ENCODE measurements at places on chromosomes 4 and X. TPM values are rescaled to one million over a fixed set of nuclear protein-coding genes. Genes with fewer than 3 reads are reported as not detected.
A peak's percentile ranks its signal among the peaks of the same experiment; 100 is the strongest.

Gene PNMA5
- total RNA-seq = 0.06 TPM

Gene LEF1
- 1.3 TPM for total RNA-seq

Gene ANOS1
- total RNA-seq = 5.9 TPM

Gene USP27X
- total RNA-seq = 1.6 TPM

Gene NR0B1
- not detected for total RNA-seq

Gene KIT
- total RNA-seq = 3.4 TPM

Gene LCORL
- 8.1 TPM for total RNA-seq

Gene OTC
- total RNA-seq = 0.58 TPM

Gene MAGEA12
- not detected for total RNA-seq

- DNase-seq = no peak
Observed at GRCh38 chr4:41865981-41866798, 69.0 kb upstream of the TMEM33 start.

DNA sequence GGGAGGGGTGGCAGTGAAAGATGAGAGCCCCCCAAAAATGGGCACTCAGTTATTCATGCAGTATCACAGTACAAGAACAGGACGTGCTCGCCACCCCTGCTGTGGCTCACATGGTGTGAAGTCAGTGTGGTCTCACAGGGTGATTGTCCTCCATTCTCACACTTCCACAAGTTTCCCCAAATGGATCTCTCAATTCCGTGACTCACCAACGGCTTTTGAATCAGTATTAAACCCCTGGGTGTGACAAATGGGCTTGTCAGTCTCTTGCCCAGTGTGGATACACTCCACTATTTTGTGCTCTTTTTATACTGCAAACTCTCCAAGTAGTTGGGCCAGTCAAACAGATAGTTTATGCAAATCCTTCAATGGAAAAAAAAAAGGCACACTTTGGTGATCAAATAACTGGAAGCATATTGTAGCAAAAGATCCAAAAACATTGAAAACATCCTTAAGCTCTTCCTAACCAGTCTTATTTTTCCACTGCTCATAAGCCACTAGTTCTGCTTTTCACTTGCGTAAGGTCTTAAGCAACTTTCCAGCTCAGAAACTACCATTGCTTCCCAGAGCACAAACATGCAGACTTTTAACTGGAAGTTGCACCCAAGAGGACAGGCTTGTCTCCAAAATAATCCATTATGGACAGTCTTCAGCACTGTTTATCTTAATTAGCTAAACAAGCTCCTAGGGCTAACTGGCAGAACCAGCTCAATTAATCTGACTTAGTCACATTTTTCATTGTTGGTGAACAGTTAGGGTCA is 365.7 kb downstream of the PPP3CA start:
- no peak for DNase-seq

- no peak for DNase-seq
Observed at GRCh38 chr4:87017580-87018342, 83.0 kb downstream of the AFF1 start.

GRCh38 chr4:109072595-109072994 is 229.9 kb downstream of the COL25A1 start:
- no peak for DNase-seq

DNA sequence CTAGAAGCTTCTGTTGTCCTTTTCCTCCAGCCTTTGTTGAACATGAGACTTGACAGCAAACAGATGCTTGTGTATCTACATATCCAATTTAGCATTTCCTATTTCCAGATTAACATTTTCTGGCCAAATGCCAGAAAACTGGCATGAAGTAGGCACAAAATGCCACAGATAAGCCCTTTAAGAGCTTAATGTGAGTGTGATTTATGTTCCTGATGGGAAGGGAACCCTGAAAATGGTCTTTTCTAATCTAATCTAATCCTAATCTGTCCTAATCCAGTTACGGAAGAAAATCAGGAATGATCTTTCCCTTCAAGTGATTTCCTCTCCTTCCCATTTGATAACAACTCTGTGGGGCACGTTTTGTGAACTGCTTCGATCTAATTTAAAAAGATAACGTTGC is 133.0 kb upstream of the C1QTNF7 start:
- no peak for DNase-seq

DNA sequence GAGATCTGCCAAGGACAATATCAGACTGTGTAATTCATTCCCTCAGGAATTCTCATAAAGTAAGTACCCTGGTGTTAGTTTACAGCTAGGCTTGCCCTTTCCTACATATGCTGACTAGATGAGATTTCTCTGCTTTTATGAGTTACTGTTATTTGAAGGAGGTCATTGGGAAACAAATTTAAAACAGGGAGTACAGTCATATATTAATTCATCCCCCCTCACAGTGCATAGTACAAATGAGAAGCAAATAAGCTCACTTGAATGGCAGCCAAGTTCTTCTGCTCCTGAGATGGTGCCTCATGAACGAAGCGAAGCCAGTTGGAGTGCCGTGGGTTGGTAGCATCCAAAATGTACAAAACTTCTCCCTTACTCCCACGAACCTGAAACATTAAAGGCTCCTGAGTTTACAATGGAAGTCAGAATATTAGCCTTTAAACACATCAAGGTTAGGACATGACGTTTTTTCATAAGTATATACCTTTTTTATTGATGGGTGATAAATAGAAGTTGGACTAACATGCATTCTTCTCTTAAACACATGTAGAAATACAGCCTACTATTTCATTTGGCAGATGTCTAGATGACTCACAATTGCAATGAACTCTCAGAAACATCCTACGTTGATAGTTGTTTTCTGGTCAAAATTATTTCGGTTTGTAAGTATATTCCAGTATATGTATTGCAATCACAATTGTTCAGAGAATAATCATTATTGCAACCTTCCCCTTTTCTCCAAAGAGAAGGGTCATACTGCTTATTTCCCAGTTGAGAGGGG is 69.2 kb downstream of the PRDM5 start:
- no peak for DNase-seq

DNA sequence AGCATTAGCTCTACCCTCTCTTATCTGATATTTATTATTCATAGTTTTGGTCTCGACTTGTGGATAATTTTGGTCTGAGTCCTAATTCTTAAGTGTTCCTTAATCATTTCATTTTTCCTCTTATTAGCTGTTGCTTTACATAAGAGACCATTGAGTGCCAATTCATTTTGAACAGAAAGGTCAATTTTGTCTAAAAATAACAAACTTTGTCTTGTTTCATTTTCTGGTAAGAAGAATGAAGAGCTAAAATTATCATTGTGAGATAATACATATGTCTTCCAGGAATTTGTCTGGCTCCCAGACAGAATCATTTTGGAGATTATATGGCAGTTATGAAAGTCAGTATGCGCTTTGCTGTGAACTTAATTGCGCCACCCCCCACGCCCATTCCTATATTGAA is 1471.8 kb downstream of the PCDH7 start:
- DNase-seq = no peak

- DNase-seq = peak; percentile 63
Observed at GRCh38 chr4:7719354-7720174, 220.1 kb downstream of the AFAP1 start.

DNA sequence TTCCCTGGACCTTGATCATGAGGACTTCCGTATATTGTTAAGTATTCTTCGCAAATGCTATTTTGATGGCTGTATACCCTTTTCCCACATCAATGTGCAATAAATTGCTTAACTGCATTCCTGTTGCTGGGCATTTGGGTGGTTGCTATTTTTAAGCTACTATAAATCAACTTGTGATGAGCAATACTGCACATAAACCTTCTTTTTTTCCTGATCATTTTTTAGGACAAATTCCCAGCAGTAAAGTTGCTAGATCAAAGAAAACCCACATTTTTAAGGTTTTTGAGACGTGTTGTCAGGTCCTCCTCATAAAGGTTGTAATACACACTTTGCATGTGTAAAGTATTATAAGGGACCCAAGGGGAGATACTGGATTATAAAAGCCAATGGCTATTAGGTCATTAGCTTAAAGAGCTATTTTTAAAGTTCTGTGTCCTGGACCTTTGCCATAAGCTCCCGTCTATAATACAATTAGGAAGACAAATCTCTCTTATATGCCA is 35.6 kb downstream of the LIMCH1 start:
- DNase-seq = no peak

DNA sequence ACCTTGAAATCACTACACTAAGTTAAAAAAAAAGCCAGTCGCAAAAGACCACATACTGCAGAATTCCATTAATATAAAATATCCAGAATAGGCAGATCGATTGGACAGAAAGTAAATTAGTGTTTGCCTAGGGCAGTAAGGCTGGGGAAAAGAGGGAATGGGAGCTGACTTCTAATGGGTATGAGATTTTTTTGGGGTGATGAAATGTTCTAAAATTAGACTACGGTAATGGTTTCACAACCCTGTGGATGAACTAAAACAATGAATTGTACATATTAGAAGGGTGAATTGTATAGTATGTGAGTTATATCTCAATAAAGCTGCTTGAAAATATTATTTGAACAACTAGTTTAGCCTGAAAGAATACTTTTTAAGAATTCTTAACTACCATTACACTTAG is 6.7 kb upstream of the GPRIN3 start:
- no peak for DNase-seq

- no peak for DNase-seq
Observed at GRCh38 chrX:56226980-56227379, 5.2 kb upstream of the KLF8 start.

DNA sequence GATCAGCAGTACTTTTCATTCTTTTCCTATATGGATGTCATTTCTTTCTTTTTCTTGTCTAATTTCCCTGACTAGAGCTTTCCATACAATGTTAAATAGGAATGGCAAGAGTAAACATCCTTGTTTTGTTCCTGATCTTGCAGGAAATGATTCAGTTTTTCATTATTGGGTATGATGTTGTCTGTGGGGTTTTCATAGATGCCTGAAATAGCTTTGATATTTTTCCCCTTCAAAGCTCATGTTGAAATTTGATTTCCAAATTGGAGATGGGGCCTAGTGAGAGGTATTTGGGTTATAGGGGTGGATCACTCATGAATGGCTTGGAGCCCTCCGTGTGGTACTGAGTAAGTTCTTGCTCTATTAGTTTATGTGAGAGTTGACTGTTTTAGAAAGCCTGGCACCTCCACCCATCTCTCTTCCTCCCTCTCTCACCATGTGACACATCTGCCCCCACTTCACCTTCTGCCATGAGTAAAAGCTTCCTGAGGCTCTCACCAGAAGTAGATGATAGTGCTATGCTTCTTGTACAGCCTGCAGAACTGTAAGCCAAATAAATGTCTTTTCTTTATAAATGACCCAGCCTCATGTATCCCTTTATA is 22.3 kb upstream of the VSIG1 start:
- DNase-seq = no peak

DNA sequence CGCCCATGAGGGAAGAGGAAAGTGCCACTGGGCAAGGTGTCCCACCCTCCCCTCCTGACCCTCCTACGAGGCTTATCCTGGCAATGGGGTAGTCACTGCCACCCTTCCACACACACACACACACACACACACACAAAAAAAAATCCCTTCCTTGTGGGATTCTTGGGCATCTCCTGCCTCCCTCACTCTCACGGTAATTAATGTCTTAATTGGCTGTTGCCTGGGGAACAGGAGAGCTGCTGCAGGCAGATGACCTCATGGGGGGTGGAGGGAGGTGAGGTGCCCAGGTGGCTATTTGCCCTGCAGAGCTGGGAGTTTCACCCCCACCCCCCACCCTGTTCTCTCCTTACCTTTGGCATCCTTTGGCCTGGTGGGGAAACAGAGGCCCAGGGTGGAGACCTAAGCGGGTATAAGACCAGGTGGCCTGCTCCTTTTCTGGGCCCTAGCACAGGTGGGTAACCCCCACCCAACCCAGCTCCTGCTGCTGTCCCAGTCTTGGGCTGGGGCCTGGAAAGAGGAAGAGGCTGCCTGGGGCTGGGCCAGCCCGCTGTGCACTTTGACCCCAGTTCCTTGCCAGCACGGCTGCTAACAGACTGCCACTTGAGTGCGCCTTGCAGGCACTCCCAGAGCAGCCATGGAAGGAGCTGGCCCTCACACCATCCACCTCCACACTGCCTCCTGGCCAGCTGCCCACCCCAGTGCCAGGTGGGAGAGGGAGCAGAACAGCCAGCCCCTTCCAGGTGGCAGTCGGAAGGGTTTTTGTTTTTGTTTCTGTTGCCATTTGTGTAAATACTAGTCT is 12.6 kb downstream of the EFNB1 start:
- DNase-seq = peak; percentile 30

DNA sequence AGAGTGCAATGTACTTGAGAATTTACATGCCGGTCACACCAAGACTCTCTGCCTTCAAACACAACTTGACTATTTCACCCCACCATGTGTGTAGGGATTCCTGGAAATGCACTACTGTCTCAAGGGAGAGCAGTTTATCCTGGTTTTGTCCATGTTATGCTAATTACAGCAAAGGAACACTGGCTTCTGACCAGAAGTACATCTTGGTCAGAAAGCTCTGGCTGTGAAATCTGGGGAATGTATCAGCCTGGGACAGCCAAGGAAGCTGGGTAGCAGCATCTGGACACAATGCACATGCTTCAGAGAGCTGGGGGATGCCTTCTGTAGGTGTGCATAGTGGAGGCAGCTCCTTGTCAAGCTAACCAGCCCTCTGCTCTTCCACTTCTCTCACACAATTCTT is 1432.6 kb upstream of the TENM3 start:
- DNase-seq = no peak

- DNase-seq = no peak
Observed at GRCh38 chr4:133621628-133622027, 472.5 kb downstream of the PCDH10 start.

DNA sequence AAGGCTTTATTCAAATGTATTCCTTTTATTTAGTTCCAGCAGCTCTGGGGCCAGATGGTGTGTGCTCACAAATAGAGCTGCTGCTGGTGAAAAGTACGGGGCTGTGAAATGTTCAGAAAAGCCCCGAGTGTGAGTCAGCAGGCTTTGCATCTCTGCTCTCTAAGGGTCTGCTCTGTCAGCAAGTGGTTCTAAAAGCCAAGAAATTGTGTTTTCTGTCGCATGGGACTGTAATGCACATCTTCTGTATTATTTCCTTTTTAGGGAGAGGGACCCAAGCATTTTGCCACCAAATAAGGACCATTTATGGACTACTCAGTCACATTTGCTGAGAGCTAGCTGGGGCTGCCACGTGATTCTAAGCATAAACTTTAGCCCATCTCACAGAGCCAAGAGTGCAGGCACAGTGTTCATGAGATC is 82.9 kb upstream of the NHS start:
- DNase-seq = no peak

GRCh38 chrX:13520351-13520750 is 49.0 kb upstream of the EGFL6 start:
- DNase-seq = no peak

DNA sequence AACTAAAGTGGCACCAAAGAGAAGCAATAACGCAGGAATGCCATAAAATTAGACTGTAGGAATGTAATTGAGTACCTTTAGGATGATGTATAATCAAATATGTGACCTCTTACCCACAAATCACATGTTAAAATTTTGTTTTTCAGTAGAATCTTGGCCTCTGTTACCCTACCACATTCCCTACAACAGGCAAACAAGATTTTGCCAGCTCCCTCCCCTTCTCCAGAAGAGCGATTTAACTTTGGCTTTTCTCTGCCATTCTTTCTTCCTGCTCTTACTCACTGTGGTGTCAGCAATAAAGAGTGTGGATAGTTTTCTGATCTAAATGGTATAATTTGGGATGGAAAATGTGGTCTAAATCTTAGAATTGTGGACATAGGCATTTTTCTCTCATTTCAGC is 57.2 kb downstream of the TRIM2 start:
- no peak for DNase-seq

GRCh38 chr4:157713342-157713741 is 459.5 kb downstream of the GASK1B start:
- no peak for DNase-seq

- DNase-seq = no peak
Observed at GRCh38 chrX:144612076-144612475, 635.2 kb upstream of the SPANXN1 start.

GRCh38 chr4:156969911-156970310 is 1.7 kb downstream of the PDGFC start:
- DNase-seq = no peak

Data from left cardiac atrium (tissue), 4 donors.